Vagina (tissue), 2 donors: ENCODE measurements at places on chromosomes 5 and 9. TPM values are rescaled to one million over a fixed set of nuclear protein-coding genes. Genes with fewer than 3 reads are reported as not detected.
A peak's percentile ranks its signal among the peaks of the same experiment; 100 is the strongest.

- H3K36me3 ChIP-seq = no peaks in the 10 kb centered on the region
- no peak overlapping the region for H3K4me3 ChIP-seq
- H3K27ac ChIP-seq = no peak overlapping the region
- DNase-seq = no peak
These were observed 419.0 kb upstream of the NUDT12 start for GRCh38 chr5:103981592-103981991.

Gene GABRA1
- total RNA-seq = not detected

GRCh38 chr9:77218612-77219011 is 41.3 kb downstream of the VPS13A start:
- no peaks in the 10 kb centered on the region for H3K27me3 ChIP-seq
- H3K4me1 ChIP-seq = no peaks in the 10 kb centered on the region
- H3K36me3 ChIP-seq = no peaks in the 10 kb centered on the region
- no peak overlapping the region for H3K27ac ChIP-seq
- H3K4me3 ChIP-seq = no peak overlapping the region
- DNase-seq = no peak

DNA sequence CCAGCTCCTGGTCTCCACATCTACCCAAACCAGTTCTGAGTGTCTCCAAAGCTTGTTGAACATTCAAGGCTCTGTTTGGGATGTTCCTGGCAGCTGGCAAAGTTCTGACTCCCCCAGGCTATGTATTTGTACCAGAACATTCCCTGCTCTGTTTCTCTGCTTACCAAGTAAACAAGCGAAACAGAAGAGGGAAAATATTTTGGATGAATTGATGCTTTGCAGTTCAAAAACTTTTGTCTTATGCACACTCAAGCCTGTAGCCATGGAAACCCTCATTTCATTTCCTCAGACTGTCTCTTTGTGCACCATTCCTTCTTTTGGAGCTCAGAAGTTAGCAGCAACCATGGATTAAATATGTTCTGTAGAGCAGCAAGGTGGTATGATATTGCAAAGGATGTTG is 145.8 kb downstream of the ACTL7B start:
- H3K27ac ChIP-seq = no peak overlapping the region
- no peak overlapping the region for H3K4me3 ChIP-seq
- H3K4me1 ChIP-seq = peaks cover 16% of the 10 kb centered on the region

Gene CLIC3
- total RNA-seq = 23.6 TPM

DNA sequence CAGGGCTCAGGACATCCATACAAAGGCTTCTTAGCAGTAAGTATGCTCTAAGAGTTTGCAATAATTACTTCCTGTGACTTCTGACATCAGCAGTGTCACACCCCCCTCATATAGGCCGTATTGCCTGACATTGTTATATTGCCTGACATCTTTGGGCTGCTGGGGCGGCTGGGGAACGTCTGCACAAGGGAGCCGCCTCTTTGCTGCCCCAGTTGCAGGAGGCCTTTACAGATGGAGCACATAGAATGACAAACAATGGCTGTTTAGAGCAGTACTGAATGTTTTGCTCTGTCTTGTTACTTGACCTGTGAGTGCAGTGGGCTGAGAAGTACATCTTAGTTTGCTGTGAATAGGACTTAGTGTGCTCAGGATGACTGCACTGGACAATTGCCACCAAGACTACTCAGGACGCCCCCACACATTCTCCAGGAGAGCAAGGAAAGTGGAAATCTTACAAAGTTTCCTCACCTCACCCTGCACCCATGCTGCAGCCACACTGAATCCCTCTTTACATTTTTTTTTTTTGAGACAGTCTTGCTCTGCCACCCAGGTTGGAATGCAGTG is 65.4 kb upstream of the SPOCK1 start:
- peaks cover 9% of the 10 kb centered on the region for H3K4me1 ChIP-seq
- no peak overlapping the region for H3K4me3 ChIP-seq
- no peak overlapping the region for H3K27ac ChIP-seq
- no peaks in the 10 kb centered on the region for H3K36me3 ChIP-seq

Gene GMCL2
- total RNA-seq = not detected

Gene CCDC192
- total RNA-seq = not detected

Gene IL11RA
- total RNA-seq = 30.7 TPM

GRCh38 chr5:86118542-86118941 is 499.2 kb upstream of the COX7C start:
- no peaks in the 10 kb centered on the region for H3K27me3 ChIP-seq
- H3K27ac ChIP-seq = no peak overlapping the region
- DNase-seq = no peak
- no peaks in the 10 kb centered on the region for H3K36me3 ChIP-seq

DNA sequence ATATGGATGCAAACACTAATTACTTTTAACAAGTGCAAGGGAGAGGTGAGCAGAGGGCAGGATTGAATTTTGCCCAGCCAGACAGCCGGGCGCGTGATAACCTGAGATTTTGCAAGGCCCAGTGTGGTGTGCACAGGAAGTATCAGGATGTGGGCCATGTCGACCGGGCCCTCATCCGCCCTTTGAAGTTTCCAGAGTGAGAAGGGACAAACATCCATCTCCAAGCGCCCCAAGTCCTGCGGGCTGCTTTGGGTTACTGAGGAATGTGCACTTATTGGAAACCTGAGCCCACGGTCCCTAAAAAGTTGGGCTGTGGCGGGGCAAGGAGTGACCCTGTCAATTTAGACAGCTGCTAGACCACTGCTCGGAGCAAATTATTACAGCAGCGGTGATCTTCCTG is 272.2 kb upstream of the IRX2 start:
- no peaks in the 10 kb centered on the region for H3K27me3 ChIP-seq
- no peaks in the 10 kb centered on the region for H3K4me1 ChIP-seq
- no peaks in the 10 kb centered on the region for H3K36me3 ChIP-seq
- peak; percentile 27 for DNase-seq

DNA sequence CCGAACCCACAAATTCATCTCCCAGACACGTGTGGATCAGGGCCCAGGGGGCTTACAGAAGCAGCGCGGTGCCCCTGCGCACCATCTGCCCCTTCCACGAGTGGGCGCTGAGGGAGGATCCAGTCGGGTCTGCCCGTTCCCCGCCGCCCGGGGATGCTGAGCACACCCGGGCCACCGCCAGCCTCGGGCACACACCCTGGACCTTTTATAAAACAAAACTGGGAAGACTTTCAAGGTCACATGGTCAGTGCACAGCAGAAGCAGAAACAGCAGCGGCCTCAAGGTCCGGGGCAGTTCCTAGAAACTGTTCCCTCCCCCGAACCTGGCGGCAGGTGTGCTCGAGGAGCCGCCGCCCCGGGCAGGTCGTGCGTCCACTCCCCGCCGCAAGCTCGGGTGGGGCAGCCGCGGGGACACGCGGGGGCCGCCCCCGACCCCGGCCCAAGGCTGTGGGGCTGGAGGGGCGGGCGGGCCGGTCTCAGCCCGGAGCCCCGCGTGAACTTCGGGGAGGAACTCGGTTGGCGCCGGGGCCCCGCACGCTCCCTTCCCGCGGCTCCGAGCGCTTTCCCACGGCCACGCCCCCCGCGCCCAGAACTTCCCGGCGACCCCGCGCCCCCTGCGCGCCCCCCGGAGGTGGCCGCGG is 633 bp upstream of the PPP1R26 start:
- H3K27me3 ChIP-seq = no peaks in the 10 kb centered on the region
- no peaks in the 10 kb centered on the region for H3K36me3 ChIP-seq
- peak overlapping the region; percentile 69 for H3K27ac ChIP-seq
- peaks cover 14% of the 10 kb centered on the region for H3K4me1 ChIP-seq
- DNase-seq = no peak
- peak overlapping the region; percentile 55 for H3K4me3 ChIP-seq

DNA sequence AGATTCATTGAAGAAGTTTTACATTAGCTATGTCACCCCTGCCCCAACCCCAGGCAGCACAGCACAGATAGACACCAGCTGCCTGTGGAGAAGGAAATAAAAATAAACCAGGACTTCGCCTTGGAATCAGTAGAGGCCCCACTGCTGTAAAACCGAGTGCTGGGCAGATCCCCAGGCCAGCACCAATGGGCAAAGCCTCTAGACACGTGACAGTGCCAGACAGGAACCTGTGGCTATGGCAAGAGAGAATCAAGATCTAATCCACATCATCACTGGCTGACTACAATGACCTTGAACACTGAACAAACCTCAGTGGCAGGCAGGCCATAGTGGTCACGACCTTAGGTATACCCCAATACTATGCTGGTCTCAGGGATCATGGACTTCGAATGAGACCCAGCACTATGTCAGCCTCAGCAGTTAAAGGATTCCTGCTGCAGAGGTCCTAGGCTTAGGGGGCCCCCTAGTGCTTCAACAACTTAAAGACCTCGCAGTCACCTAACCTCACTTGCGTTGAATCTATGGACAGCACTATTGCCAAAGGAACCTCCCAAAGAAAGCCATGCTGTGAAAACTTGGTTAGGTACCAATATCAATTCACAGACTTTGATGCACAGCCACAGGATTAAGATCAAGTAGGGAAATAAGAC is 2118.6 kb upstream of the C9orf72 start:
- H3K36me3 ChIP-seq = no peaks in the 10 kb centered on the region
- no peak overlapping the region for H3K4me3 ChIP-seq
- no peak for DNase-seq
- no peak overlapping the region for H3K27ac ChIP-seq
- H3K27me3 ChIP-seq = no peaks in the 10 kb centered on the region

DNA sequence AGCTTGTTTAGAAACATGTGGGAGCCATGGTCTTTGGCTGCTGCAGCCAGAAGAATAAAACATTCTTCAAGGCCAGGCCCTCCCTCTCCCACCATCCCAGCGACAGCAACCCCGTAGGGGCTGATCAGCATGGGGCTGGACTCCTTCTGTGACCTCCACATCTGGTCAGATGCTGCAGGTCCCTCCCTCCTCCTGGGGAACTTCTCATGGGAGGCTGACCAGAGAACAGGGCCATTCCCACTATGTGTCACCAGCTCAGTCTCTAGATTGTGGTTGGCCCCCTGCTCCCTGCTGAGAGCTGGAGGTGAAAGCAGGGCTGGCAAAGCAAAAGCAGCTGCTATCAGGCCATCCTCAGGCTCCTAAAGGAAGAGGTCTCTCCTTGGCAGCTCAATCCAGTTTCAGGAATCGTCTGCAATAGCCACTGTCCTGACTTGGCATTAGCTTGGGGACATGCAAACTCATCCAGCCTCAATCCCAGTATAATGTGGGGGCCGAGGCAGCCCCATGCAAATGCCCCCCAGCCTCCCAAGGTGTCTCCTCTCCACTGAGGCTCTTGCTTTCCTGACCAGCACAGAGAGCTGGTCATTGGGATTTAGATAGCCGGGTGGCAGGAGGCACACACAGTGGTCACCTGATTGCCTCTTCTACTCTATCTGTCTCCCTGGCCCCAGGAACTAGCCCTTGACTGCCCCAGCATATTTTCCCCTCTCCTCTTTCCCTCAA is 81.5 kb downstream of the NRG2 start:
- H3K27ac ChIP-seq = no peak overlapping the region
- H3K4me3 ChIP-seq = no peak overlapping the region
- peaks cover 5% of the 10 kb centered on the region for H3K4me1 ChIP-seq

GRCh38 chr5:65808251-65808741 is 86.3 kb downstream of the NLN start:
- H3K4me1 ChIP-seq = peaks cover 24% of the 10 kb centered on the region
- H3K4me3 ChIP-seq = no peak overlapping the region
- H3K27me3 ChIP-seq = no peaks in the 10 kb centered on the region
- no peak for DNase-seq
- no peaks in the 10 kb centered on the region for H3K36me3 ChIP-seq

Gene CNOT6
- 21.4 TPM for total RNA-seq

GRCh38 chr5:144712090-144712489 is 541.4 kb downstream of the KCTD16 start:
- H3K4me1 ChIP-seq = no peaks in the 10 kb centered on the region
- no peak for DNase-seq
- H3K4me3 ChIP-seq = no peak overlapping the region
- no peaks in the 10 kb centered on the region for H3K36me3 ChIP-seq
- no peaks in the 10 kb centered on the region for H3K27me3 ChIP-seq

Gene SPATA9
- total RNA-seq = not detected

DNA sequence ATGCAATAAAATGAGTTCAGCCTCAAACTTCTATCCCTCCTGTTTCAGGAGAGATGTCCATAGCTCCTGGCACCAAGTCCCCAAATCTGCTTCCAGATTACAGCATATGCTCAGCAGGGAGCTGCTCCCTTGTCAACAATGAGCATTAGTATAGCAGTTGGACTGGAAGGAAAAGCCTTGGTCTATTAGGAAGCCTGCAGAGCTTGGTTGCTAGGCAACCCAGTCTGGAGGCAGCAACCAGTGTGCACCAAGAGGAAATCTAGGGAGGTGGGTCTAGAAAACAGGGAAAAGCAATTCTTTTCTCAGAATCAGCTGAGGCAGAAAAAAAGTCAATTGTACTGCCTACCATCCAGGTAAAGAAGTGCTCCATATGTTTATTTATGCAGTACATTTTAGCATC is 229.5 kb upstream of the NMUR2 start:
- no peaks in the 10 kb centered on the region for H3K36me3 ChIP-seq
- no peaks in the 10 kb centered on the region for H3K27me3 ChIP-seq
- DNase-seq = no peak
- no peak overlapping the region for H3K27ac ChIP-seq
- no peak overlapping the region for H3K4me3 ChIP-seq
- H3K4me1 ChIP-seq = peaks cover 7% of the 10 kb centered on the region

DNA sequence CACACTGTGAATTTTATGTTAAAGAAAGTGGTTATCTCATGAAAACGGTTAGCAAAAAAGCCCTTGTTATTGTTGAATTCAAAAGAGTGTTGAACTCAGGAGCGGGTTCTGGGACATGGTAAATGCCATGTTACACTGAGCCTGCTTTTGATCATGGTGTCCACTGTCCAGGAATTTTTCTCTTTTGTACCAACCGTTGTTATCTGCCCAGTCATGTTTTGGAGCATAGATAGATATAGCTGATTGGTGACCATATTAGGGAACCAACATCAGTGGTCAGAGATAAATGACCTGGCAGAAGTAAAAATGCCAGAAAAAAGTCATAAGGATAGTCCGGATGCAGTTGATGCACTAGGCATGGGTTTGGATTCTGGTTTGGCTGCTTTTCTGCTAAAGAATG is 29.3 kb downstream of the DOCK2 start:
- no peak overlapping the region for H3K4me3 ChIP-seq
- H3K36me3 ChIP-seq = no peaks in the 10 kb centered on the region

DNA sequence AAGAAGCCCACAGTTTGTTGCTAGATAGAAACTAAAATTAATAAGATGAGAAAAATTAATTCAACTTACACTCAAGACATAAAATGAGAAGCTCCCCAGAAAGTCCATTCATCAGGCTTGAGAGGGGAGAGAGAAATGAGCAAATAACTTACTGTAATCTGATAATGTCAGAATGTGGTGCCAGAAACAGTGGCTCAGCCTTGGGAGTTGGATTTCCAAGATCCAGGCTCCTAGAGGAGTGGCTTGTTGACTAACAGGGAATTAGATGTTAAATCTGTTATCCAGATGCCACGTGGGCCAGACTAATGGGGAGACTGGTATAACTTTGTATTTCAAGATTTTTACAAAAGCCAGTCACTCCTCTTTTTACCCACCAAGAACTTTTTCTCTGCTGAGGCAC is 458.2 kb downstream of the GADD45G start:
- DNase-seq = no peak
- no peaks in the 10 kb centered on the region for H3K27me3 ChIP-seq
- H3K27ac ChIP-seq = no peak overlapping the region
- no peaks in the 10 kb centered on the region for H3K36me3 ChIP-seq
- H3K4me1 ChIP-seq = no peaks in the 10 kb centered on the region

- H3K27me3 ChIP-seq = no peaks in the 10 kb centered on the region
- DNase-seq = no peak
- peak overlapping the region; percentile 16 for H3K27ac ChIP-seq
- no peak overlapping the region for H3K4me3 ChIP-seq
These were observed 272.4 kb downstream of the ARRDC3 start for GRCh38 chr5:91110686-91111085.

Gene DAB2
- 60.4 TPM for total RNA-seq

Gene TRIM41
- total RNA-seq = 7.9 TPM
